ENCODE measurements at places on chromosomes 2 and 18.

DNA sequence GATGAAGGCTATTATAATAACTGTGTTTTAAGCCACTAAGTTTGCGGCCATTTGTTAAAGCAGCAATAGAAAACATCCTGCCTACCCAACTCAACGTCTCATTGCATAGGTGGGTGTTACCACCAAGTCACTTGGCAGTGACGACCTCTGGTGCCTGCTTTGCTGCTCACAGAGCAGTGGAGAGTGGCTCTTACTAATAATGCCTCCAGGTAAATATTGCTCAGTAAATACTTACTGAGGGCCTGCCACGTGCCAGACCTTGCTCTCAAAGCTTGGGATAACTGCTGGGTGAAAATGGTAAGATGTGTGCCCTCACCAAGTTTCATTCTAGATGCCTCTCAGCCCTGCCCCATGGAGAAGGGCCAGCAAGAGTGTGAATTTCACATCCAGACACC, 27.7 kb downstream of the ITGA6 start:
- DNase-seq, result no peak

DNA sequence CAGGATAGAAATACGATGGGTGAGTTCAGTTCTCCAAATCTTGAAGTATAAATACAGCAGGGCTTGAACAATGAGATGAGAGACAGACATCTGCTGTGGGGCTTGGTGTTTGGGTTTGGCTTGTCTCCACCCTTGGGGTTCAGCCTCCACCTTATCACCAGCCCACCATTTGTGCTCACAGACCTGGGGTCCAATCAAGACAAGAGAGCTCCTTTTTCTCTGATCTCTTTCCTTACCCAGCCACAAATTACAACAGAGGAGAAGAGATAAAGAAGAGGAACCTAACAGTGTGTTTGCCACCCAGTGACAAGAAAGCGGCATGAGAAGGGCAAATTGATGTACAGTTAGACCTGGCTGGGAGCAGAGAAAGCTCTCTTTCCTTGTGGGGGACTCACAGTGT, 204.5 kb upstream of the CXCR4 start:
- DNase-seq, result no peak

DNA sequence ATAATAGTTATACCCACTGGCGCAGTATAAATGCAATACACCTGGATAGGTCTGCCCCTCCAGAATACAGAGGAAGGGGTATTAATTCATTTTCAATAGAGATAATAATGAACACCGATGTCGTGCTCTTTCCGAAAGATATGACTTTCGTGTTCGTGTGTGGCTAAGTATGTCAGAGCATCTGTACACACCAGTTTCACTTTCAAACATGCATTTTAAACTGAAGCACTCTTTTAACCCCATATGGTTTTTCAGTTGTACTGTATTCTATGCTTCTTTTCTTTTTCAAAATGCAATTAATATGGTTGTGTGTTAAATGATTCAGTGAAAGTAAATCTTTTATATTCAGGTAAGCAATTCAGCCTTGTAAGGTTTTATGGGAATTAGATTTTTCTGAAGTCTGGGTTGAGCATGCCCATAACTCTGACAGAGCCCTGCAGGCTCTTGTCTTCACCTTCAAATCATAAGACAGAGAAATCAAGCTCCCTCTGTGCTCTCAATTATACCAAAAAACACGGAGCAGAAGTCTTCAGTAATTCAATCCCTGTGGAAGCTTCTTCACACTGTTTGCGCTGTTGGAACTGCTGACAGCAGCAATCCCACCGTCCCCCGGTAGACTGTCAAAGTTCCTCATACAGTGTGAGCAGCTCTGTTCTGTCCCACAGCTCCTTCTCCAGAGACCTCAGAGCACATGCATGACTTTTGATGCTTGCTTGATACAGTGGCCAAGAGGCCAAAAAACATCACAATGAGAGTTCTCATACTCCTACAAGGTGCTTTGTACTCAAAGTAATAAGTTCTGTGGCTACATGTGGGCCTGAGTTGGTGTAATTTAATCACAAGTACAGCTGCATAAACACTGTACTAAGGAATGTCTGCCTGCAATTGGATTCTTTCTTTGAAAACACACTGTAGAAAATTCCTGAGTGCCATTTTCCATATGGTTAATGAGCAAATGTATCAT, 186.8 kb downstream of the ZNF521 start:
- no peak for DNase-seq

- DNase-seq, result no peak
Measured at GRCh38 chr2:177195194-177195593, 17.4 kb upstream of the HNRNPA3 start.

- DNase-seq, result no peak
Measured at GRCh38 chr2:46976556-46977279, 61.1 kb upstream of the MCFD2 start.
